ENCODE measurements at places on chromosomes 12 and 14.

DNA sequence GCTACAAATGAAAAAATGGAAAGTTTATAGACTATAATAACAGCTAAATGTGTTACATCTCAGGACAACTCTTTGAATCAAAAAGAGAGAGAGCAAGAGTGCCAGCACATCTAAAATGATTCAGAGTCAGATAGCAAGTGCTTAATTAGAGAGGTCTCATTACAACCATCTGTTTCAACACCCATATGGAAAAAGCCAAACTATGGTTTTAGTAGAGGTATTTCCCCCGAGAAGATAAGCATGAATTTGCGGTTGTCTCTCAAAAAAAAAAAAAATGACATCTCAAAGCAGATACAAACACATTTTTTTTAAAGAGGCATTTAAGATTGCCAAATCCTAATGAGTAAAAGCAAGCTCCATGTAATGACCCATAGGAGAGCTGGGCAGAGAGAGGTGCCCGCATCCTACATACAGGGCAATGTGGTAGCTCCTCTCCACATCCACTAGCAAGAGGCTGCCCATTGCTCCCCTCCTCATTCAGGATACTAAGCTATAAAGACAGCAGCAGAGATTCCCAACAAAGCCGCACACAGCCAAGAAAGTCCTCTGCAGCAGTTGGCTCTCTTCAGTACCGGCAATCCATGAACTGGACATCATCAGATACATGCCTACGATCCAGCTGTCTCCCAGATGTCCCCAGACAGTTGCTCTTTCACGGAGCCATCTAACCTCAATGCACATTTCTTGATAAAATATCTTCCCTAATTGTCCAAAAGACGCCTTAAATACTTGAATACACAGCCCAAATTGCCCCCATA is 100.4 kb downstream of the EFCAB11 start:
- DNase-seq: no peak

- no peak for DNase-seq
These were observed 43.7 kb downstream of the GRIN2B start for GRCh38 chr12:13937735-13938134.

- no peak for DNase-seq
These were observed 643 bp upstream of the TAMALIN start for GRCh38 chr12:52005903-52006703.

DNA sequence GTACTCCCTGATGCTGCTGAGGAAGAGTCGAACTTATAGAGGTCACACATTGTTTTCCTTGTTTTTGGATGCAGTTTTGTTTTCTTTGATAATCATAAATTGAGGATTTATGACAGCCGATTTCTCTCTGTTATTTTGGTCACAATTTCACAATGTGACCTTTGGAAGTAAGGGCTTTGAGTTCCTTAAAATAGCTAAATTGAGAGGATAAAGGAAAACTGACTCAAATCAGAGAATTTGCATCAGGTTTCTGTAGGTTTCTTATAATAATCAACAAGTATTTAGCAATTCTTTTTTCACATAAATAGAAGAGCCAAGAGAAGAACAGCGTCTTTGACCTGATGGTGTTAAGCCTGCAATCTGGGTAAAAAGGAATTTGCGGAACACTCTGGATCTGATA is 66.1 kb downstream of the ETV6 start:
- no peak for DNase-seq

DNA sequence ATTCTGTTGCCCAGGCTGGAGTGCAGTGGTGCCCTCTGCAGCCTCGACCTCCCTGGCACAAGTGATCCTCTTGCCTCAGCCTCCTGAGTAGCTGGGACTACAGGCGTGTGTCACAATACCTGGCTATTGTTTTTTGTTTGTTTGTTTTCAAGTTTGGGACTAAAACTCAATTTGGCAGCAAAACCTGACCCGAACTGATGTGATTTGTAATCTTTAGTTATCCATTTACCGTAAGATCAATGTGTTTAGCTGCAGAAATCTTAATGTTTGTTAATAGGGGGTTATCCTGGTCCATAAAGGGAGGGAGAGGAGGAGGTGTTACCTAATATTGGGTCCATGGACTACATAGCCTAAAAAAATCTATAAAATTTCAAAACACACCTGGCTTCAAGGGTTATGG is 738 bp upstream of the C1S start:
- no peak for DNase-seq

DNA sequence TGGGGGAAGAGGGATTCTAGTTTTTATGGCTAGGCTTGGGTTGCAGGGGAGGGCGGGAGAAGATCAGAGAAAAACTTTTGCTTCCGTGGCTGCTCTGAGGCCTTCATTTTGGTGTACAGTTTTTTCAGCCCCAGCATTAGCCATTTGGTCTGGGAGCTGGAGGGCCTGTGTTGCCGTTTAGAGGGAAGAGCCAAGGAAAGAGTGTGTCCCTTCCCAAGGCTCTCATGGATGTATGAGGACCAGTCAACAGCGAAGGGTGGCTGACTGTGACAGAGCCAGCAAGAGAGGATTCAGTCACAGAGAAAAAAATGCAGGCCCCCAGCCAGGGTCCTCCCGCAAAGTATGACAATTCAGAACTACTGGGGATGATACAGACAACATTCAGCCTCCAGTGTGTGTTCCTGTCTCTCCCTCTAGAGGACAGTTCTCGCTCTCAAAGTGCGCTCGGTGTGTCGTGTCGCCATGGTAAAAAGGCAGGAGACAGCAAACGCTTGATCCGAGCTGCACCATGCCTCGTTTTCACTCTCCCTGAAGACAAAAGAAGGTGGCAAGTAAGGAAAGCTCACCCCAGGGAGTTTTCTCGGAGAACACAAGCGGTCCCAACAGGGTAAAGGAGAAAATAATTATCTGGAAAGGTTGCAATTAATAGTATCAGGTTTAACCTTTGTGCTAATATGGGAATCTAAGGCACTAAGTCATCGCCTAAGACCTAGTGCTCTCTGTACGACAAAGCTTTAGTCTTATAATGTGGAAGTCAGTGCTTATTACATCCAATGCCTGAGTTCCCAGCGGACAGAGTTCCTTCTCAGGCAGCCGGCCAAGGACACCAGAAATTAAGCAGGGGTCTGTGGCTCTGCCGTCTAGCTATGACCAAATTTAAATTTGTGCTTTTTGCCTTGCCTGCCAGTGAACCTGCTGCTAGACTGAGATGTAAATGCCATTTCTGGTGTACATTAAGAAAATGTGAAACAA is 157.3 kb upstream of the PLXNC1 start:
- DNase-seq: no peak

- DNase-seq: no peak
These were observed 6.4 kb downstream of the ETV6 start for GRCh38 chr12:11655842-11656241.

GRCh38 chr14:100294963-100295330 is 11.3 kb downstream of the SLC25A29 start:
- no peak for DNase-seq

DNA sequence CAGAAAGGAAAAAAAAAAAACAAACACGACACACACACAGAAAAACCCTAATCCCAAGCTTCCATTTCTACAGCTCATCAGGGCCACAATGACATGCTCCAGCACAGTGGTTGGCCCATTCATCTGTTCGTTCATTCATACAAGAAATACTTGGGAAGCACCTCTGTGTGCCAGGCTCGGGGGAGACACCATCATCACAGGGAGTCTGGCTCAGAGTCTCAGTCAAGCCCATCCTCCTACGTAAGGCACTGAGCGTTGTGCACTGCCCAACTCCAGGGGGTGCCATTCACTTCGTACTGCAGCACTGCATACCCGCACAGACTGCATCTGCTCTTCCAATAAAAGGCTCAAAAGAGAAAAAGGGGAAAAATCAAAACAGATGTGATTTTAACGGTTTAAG is 15.3 kb downstream of the VPS37B start:
- no peak for DNase-seq

DNA sequence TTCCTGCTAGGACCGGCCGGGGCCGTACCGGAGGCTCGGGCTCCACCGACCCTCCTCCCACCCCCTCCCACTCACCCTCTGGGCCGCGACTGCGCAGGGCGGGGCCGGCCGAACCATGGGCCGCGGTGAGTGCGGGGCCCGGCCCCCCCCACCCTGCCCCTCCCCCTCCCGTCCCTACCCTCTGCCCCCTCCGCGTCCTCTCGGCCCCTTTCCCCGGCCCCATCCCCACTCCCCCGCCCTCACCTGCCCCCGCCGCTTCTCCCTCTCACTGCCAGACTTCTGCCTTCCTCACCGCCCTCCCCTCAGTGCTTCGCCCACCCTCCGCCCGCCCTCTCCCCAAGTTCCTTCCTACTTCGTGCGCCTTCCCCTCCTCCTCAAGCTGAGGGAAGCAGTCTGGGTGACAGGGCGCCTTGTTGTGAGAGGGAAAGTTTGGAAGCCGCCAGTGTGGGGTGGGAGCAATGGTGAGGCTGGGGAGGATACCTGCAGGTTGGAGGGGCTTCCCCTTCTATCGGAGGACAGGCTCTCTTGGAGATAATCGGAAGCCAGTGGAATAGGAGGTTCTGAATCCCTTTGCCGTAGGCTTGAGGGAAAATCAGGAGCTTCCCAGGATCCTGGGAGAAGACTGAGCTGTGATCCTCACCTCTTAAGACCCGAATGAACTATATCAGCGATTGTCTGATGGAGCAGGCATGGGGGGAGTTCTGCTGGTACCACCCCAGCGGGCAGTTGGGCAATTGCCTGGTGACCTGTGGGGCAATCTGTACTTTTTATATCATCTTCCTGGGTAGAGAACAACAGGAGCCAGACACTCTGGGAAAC is 472 bp downstream of the MBD6 start:
- DNase-seq: peak; percentile 22

DNA sequence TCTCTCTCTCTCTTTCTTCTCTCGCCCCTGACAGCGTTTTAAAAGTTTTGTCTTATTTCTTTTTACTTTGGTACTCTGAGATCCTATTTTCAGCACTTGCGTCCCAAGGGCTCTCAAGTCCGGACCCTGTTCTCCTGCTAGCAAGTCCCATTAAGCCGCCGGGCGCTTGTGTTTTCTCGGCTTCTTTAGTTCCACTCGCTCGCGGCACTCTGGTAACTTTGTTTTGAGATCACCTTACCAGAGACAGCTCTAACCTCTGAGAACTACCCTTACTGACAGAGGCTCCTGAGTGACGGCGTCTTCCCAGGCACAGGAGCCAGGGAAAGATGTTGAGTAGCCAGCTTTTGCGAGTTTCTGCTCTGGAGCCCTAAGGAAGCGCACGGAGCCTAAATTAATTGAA is 2.7 kb upstream of the MYF5 start:
- no peak for DNase-seq

DNA sequence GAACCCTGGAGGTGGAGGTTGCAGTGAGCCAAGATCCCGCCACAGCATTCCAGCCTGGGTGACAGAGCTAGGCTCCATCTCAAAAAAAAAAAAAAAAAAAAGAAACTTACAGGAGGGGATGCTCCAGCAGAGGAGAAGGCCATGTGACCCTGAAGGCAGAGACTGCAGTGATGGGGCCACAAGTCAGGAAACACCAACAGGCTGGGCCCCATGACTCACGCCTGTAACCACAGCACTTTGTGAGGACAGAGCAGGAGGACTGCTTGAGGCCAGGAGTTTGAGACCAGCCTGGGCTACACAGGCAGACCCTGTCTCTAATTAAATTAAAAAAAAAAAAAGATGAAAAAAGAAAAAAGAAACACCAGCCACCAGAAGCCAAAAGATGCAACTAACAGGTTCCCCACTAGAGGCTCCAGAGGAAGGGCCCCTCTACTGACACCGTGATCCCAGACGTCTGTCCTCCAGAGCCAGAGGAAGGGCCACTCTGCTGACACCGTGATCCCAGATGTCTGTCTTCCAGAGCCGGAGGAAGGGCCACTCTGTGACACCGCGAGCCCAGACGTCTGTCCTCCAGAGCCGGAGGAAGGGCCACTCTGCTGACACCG is 9.1 kb upstream of the GLT1D1 start:
- DNase-seq: no peak

DNA sequence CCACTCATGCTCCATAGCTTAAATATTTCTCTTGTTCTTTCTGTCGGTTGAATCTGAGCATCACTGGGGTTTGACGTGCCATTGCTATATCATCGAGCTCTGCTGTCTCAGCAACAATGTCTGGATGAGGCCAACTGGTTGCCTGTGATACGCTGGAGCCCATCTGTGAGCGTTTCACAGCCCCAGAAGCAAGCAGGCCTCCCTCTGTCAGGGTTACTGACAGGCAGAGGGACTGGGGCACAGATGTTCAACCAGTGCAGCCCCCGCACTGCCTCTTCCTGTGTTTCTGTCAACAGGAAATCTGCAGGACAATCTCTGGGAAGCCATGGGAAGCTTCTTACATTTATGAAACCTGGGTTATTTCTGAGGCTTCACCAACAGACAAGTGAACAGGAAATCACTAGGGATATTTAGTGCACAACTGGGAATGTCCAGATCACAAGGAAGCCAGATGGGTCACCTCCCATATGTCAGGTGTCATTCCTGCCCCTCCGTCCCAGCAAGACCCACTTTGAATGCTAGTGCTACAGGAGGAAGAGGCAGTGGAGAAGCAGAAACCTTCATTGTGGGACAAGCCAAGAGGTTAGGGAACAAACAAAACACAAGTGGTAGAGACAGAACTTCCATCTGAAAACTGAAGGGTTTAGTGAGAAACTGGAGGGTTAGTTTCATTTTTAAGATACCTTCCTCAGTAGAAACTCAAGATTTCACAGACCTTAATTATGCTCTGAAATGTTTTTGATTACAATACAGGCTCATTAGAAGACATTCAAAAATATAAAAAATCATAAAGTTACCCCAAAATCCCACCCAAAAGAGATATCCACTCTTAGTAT is 24.1 kb downstream of the DMAC2L start:
- DNase-seq: no peak

GRCh38 chr14:100086361-100086760 is 21.1 kb downstream of the EVL start:
- DNase-seq: no peak

DNA sequence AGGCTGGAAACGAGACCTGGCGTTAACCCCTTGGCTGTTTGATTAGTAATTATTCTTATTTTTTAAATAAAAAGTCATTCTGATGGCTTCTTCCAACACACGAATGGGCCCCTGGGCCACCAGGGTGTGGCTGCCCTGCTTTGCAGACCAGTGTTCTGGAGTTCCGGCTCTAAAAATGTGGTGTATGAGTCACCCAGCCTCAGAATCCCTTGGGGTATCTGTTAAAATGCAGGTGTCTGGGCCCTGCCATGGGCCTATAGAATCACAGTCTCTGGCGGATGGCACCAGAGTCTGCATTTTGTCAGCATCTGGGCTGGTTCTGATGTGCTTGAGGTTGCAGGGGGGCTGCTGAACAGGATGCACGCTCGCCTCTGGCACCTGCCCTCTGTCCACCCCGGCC is 2.5 kb upstream of the PSMC1 start:
- no peak for DNase-seq

- DNase-seq: peak; percentile 63
These were observed 53.5 kb upstream of the BEGAIN start for GRCh38 chr14:100640471-100641273.

- DNase-seq: no peak
These were observed 2.4 kb downstream of the AREL1 start for GRCh38 chr14:74710480-74710879.

GRCh38 chr12:227286-227915 is 13.4 kb upstream of the SLC6A12 start:
- DNase-seq: no peak

DNA sequence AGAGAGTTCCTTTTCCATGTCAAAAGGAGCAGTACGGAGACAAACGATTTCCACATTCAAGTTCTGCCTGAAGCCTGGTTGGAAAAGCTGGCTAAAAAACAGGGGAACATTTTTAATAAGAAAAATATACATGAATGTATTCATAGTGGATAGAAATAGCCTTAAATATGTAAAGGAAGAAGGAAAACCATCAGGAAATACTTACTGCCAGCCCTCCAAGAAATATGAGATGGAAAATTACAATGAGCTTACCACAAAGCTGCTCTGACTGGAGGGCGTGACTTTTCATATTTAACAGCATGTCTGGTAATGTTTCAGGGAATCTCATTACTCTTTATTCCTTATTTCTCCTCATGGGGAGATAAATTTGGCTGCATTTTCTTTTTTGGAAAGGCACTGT is 75.9 kb upstream of the ZDHHC17 start:
- no peak for DNase-seq

Data from stimulated activated CD4-positive, alpha-beta T cell treated with anti-CD3 and anti-CD28 coated beads, Interleukin-15, amount 100 ng/mL, for 48 hours (primary cell).